KG1 (cell line): ENCODE measurements at places on chromosomes 16 and 17.

DNA sequence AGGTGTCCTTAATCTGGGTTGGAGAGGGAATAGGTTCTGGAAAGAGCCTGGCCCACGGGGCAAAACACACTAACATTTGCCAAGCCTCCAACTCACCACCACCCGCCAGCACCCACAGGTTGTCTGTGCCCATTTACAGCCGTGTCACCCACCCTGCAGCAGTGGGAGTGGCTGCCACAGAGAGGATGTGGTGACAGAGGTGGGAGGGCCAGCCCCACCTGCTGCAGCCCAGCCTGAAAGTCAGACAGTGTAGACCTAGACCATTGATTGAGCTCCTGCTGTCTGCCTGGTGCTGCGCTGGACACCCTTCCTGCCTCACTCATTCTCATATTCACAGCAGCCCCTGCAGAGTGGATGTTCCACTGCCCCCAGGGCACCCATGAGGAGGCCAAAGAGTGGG, 44.7 kb downstream of the IL21R start:
- no peak for DNase-seq

DNA sequence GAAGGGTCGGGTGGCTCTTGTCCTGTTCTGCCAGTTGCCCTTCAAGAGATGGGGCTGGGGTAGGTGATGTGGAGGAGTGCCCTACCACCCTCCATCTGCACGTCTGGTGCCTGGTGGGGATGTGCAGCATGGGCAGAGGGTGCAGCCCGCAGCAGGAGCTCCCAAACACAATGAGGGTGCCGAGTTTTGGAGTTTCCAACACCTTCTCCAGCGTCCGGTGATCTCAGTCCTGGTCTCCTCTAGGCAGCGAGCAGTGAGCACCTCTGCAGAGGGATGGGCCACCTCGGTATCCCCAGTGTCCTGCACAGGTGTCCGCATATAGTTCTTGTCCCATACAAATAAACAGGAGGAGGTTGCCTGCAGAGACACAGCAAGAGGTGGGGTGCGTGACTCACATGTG, 136.0 kb downstream of the ENGASE start:
- DNase-seq: no peak

GRCh38 chr17:54907376-54907775, 6.7 kb downstream of the TOM1L1 start:
- DNase-seq: no peak

DNA sequence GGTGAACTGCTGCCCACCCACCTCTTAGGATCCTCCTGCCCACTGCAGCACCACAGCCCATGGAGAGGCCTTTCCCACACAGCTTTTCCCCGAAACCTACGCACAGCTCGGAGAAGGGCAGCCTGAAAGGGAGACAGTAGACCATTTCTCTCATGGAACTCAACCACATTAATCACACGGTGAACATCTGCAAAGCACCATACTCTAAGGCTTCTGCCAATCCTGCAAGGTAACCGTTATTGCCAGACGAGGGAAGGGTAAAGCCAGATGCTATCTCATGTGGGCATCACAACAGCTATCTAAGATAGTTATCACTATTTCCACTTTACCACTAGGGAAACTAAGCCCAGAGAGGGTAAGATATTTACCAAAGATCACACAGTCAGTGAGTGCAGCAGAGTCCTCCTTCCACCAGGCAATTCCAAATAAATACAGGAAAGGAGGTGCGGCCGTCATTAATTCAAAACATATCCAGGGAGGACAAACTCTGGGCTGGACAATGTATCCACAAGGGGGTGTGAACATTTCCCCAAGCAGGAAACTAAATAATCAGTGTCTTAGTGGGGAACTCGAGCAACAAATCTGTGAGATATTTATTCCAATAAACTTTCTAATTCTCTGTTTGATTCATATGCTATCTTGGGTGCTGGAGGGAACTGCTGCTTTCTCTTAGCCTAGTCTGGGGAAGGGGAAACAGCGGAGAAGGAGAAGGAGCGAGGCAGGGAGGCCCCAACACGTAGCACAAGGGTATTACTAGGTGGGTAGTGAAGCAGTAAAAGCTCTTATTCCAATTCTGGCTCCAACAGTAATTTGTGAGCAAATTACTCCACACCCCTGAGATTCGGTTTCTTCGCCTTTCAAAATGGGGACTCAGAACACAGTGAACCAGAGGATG, 723 bp downstream of the TMEM186 start:
- DNase-seq: no peak

DNA sequence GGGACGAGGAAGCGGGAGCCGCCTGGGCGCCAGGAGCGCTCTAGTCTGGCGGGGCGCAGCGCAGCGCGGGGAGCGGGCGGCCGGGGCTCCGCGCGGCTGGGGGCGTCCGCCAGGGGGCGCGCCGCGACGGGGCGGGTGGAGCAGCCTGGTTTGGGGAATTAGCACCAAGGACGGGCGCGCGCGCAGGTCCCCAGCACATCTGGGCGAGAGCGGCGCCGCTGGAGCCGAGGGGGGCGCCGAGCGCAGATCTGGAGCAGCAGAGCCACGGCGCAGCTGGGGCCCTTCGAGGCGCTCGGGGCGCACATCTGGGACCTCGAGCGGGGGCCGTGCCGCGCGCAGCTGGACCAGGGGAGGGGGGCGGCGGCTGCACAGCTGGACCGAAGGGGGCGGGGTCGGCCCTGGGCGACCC, at the start of gene NXPH3:
Gene NXPH3 (plus strand): TSS at position 193 of the 409 bp plus-strand sequence. CDS start 349 bp downstream, outside the sequence.
- no peak for DNase-seq

- no peak for DNase-seq
Measured at GRCh38 chr17:75773808-75774470, 8.9 kb upstream of the GALK1 start.

GRCh38 chr17:65102788-65103187, 34.4 kb upstream of the RGS9 start:
- DNase-seq: no peak

DNA sequence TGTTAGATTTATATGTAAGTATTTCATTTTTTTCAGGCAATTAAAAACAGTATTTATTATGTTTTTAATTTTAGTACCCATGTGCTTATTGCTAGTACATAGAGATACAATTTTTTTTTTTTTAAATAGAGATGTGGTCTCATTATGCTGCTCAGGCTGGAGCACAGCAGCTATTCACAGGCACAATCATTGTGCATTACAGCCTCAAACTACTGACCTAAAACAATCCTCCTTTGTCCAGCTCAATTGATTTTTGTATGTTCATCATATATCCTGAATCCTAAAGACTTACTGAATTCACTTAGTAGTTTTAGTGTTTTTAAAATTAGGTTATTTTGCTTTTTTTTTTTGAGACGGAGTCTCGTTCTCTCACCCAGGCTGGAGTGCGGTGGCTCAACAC, 26.3 kb downstream of the SPECC1 start:
- DNase-seq: no peak

DNA sequence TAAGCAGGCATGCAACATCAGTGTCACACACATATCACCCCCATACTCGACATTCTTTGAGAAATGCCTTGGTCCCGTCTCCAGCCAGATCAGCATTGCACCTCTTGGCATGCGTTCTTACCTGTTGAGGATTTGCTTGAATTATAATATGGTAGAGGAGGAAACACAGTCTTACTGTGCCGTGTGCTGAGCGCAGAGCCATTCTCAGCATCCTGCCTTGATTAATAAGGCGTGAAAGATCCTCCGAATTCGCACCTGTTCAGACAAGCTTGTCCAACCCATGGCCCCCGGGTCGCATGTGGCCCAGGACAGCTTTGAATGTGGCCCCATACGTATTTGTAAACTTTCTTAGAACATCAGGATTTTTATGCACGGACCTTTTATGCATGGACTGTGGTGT, 408.1 kb downstream of the WWOX start:
- DNase-seq: no peak

- DNase-seq: no peak
Measured at GRCh38 chr16:3508736-3509135, 7.9 kb downstream of the CLUAP1 start.

DNA sequence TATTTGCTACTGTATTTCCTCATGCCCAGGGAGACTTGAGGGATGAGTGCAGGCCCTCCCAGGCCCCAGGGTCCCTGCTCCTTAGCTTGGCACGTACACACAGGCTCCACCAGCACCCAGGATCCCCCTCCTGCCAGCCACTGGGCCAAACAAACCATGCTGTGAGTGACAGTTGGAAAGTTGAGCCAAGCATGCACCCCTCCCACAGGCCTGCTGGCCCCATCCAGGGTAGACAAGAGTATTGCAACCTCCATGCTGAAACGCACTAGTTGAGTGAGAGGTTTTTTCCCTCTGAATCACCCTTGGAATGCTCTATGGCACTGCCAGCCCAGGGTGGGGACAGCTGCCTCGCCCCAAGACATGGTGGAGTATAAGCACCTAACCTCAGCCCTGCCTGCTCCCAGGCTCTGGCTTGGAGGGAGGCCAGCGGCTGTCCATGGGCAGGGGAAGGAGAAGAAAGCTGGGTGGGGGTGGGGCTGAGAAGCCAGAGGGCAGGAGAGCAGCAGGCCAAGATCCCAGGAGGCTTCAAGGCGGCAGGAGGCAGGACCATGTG, 49.6 kb downstream of the PITPNM3 start:
- no peak for DNase-seq

GRCh38 chr16:28218109-28218508, 6.3 kb upstream of the XPO6 start:
- DNase-seq: no peak

- no peak for DNase-seq
Measured at GRCh38 chr16:30985401-30986128, 558 bp downstream of the HSD3B7 start.

DNA sequence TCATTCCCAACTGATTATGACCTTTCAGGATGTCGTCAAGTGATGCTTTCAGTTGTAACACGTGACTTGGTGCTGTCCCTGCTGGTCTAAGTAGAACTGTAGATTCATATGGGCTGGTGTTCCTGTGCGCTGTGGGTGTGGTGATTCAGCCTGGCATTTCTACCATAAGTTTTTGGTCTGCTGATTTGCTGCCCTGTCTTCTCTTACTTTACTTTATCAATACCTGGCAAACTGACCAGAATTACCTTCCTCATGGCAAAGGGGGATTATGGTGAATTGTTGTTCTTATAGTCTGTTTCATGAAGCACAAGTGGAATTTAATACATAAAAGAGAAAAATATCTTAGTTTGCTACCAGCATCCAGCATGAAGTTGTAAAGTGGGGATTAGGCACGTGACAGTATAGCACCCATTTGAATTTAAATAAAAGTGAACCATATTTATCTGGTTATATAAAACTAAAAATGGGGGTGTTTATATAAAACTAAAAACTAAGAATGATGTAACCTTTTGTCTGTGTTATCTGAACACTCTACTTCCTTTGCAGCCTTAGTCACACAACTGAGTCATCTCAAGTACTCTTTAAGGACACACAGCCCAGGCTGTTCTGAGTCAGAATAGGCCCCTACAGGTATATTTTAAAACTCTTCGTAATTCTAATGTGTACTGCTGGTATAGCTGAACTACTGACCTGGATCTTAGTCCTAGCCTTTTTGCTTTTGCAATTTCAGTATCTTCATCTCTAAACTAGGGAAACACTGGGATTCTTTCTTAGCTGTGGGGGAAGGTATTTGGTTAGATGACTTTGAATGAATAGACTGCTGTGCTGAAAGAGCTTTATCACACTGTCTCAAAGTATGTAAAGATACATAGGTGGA, 28.3 kb downstream of the TTC19 start:
- DNase-seq: no peak

DNA sequence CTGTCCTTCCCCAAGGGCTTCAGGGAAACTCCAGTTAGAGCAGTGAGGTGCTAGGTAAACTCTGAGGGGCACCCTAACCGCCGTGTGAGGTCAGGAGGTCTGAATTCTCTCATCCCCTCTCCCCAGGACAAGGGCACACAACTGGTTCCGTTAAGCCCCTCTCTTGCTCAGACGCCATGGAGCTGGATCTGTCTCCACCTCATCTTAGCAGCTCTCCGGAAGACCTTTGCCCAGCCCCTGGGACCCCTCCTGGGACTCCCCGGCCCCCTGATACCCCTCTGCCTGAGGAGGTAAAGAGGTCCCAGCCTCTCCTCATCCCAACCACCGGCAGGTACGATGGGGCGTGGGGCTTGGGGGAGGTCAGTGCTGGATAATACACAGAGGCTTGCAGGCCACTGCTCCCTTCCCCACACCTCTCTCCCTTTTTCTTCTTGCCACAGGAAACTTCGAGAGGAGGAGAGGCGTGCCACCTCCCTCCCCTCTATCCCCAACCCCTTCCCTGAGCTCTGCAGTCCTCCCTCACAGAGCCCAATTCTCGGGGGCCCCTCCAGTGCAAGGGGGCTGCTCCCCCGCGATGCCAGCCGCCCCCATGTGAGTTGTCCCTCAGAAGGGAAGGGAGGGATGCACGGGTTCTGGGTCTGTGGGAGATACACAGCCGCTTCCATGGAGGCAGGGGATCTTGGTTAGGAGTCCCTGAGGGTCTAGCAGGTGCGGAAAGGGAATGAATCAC, 4.6 kb downstream of the GRB7 start:
- no peak for DNase-seq

DNA sequence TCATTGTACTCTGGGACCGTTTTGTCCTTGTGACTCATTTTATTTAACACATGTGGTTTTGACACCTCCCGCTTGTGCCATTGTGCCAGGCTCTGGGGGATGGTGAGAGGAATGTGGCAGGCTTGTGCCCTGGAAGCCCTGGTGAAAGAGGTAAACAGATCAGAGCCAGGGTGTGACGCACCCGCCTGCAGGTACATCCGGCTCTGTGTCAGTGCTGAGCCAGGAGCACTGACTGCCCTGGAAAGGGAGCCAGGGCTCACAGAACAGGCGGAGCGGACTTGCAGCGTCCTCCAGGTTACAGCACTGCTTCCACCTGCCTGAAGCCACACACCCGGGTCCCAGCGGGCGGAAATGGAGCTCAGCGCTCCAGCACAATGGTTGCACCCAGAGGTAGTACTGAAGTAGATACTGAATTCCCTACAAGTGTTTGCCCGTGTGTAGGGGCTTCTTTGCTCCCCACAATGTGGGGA, 30.6 kb downstream of the CDRT15 start:
- DNase-seq: no peak

DNA sequence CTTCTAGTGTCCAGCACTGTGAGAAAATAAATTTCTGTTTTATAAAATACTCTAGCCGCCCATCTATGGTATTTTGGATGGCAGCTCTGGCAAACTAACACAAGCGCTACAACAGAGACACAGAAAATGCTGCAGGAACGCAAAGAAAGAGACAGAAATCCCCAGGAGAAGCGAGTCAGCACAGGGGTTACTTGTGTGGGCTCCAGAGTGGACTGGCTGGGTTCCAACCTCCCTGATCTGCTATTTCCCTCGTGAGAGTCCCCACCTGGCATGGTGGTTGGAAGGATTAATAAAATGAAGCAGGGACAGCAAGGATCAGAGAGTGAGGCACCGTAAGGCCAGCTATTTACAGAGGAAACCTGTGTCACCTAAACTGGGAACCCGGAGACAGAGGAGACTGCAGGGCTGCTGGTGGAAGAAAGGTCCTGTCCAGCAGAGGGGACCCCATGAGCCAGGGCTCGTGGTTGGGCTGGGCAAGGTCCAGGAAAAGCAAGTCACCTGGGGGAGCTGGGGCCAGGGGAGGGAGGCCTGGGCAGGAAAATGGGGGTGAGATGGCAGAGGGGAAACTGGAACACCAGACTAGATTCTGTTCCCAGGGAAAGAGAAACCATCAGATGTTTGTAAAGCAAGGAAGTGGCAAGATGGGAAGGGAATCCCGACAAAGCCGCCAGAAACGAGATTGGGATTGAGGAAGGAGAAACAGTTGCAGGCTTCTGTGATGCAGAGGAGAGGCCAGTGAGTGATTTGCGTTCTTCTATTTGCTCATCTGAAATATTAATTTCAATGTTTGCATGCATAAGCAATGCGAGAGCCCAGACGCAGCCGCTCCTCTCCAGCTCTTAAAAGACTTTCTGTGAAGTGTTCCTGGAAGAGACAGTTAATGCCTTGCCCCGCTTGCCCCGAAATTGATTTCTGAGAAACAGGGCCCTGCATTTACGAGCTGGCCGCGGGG, 63.0 kb upstream of the TEKT3 start:
- DNase-seq: no peak
